ENCODE measurements at places on chromosomes 3 and 15.

GRCh38 chr3:46558184-46559043, 7.7 kb downstream of the LRRC2 start:
- peak; percentile 66 for DNase-seq

GRCh38 chr15:73873889-73874511, 636 bp downstream of the TBC1D21 start:
- peak; percentile 40 for DNase-seq

DNA sequence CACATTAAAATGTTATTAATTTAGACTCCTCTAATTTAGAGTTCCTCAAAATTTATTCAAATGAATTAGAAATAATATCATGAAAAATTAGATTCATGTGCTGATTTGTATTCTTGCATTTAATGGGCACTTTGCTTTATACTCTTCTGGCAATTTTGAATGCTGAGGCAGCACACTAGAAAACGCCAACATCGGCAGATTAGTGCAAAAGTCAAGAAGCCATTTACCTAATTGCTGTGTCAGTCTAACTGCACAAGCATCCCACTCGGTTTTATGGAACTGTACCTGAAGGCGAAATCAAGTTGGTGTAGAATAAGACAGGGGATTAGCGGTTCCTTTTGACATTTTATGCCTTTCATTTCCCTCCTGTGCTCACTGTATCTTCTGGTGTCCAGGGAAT, 382.0 kb downstream of the ROBO2 start:
- no peak for DNase-seq

- no peak for DNase-seq
Observed at GRCh38 chr3:9241956-9242355, 7.5 kb downstream of the SRGAP3 start.

GRCh38 chr3:193943200-193943599, 192.7 kb upstream of the HES1 start:
- DNase-seq: no peak

GRCh38 chr3:10581251-10581650, 75.9 kb upstream of the ATP2B2 start:
- DNase-seq: no peak

GRCh38 chr15:75065851-75066509, 42.6 kb downstream of the PPCDC start:
- no peak for DNase-seq

DNA sequence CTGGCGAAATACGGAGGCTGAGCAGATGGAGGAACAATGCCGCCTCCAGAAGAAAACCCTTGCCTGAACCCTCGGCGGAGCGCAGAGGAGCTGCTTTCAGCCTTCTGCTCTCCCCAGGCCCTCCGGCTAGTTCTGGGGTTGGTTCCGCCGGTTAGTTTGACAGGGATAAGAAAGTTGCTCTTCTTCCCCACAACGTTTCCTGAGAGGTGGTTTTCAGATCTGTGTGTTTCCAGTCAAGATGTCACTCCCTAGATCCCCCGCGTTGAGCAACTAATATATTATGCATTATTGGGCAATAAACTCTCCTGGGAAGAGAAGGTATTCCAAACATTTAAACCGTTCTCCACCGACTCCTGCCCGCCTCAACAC, 551 bp downstream of the NLGN1 start:
- DNase-seq: no peak

- no peak for DNase-seq
Observed at GRCh38 chr15:48896869-48897814, 19.2 kb downstream of the EID1 start.

GRCh38 chr15:77859491-77860060, 217.9 kb downstream of the TBC1D2B start:
- DNase-seq: no peak

- DNase-seq: no peak
Observed at GRCh38 chr15:50813089-50813488, 47.6 kb upstream of the SPPL2A start.

DNA sequence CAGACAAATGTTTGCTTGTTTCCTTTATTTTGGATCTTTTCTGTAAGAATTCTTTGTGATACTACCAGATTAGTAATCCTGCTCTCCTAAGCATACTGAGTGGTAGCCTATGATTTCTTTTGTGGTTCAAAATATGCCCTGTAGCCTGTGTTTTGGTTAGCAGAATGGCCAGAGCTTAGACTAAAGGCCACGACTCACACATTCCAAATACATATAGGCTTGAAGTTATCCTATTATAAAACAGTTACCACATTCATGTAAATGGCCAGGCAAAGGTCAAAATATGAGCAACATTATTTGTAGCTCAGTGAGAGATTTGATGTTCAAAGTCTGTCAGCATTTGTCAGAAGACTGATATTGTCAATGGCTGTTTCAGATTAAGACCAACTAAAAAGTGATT, 84.5 kb downstream of the MITF start:
- DNase-seq: no peak

DNA sequence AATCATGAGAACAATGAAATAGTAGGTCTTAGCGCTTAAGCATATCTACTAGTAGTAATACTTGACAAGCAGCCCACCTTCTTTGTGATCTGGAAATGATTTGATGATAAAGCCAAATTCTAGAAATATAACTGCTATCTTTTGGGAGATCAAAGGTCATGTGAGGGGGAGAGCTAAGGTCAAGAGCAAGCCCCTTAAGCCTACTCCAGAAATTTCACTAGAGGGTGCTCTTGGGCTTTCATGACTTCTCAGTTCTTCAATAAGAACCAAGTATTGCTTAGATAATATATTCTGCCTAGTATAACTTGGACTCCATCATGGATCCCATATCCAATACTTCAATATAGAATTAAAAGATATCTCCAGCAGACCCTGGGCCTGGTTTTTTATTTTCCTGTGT, 319.6 kb downstream of the ZBTB20 start:
- peak; percentile 10 for DNase-seq

GRCh38 chr3:38354588-38355330, 8.2 kb downstream of the XYLB start:
- DNase-seq: no peak

DNA sequence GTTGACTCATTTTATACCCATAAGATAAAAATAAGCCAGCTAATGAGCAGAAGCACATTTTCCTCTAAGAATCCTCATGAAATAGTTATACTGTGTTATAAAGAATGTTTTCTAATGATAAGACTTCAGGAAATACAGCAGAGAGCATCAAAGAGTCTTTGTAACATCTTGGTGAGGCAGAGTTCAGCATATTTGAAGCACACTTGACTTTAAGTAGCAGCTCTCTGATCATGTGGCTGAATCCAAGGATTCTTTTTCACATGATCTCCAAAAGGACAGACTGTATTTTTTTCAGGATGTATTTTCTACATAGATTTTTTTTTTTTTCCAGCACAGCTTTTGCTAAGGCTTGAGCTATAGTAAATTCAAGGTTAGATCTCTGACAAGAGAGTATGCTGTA, 195.1 kb downstream of the SI start:
- DNase-seq: no peak

DNA sequence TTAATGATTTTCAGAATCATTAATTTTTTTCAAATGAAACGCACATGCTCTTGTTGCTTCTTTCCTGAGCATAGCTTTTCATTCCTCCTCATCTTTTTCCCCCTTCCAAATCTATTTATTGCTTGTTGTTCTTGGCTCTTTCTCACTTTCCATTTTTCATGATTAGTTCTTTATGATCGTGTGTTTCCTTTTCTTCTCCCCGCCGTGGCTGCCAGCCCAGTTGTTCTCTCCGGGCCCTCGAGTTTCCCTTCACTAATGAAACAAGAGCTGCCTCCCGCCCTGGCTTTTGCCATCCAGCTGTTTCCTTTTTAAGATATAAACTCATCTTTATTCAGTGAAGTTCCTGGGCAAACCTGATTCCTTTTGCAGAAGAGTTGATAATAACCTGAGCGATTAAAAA, 170.2 kb upstream of the NR2F2 start:
- no peak for DNase-seq

GRCh38 chr3:160693191-160693590, 16.2 kb downstream of the ARL14 start:
- no peak for DNase-seq

DNA sequence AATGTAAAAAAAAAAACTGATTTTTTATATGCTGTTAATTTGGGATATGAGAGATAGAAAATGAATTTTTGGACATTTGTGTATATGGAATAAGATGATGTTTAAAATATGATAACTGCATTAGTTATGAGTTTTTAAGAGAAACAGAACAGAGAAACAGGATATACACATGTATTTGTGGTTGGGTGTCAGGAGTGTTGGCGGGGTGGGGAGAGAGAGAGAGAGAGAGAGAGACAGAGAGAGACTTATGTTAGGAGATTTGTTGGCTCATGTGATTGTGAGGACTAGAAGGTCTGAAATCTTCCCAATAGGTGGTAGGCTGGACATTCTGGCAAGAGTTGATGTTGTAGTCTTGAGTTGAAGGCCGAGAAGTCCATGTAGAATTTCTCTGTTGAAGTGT, 1121.6 kb upstream of the GBE1 start:
- DNase-seq: no peak

- DNase-seq: no peak
Observed at GRCh38 chr3:143301031-143301901, 181.7 kb downstream of the CHST2 start.

DNA sequence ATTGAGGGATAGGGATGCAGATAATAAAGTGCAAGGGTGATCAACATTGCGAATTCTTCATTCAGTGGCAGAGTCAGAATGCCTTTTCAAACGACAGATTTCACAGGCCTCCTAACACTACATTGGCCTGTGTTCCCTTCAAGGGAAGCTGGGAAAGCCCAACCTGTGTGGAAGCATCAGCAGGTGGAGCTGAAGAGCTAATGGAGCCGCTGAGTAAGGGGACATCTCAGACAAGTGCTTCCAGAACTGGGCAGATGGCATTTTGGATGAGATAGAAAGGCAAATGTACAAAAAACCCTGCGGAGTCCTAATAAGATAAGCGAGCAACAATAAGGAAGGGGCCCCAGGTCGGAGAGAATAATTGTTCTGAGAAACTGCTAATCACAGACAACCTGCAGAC, 8.5 kb upstream of the SLC24A5 start:
- no peak for DNase-seq

DNA sequence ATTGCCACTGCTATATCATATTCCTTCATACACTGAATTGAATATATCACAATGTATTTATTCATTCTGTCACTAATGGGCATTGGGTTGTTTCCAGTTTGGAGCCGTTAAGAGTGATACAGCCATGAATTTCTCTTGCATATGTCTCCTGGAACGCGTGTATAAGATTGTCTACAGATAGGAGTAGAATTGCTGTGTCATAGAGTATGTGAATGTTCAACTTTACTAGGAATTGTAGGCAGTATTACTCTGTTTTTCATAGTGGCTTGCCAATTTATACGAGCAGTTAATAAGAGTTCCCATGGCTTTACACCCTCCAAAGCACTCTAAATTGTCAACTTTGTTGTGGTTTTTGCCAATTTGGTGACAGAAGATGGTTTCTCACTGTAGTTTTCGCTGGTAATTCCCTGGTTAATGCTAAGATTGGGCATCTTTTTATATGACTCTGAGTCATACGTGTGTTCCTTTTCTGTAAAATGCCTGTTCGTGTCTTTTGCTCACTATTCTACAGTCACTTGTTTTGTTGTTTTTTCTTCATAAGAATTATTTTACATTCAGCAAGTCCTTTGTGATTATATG, 136.1 kb upstream of the LIPC start:
- DNase-seq: no peak

DNA sequence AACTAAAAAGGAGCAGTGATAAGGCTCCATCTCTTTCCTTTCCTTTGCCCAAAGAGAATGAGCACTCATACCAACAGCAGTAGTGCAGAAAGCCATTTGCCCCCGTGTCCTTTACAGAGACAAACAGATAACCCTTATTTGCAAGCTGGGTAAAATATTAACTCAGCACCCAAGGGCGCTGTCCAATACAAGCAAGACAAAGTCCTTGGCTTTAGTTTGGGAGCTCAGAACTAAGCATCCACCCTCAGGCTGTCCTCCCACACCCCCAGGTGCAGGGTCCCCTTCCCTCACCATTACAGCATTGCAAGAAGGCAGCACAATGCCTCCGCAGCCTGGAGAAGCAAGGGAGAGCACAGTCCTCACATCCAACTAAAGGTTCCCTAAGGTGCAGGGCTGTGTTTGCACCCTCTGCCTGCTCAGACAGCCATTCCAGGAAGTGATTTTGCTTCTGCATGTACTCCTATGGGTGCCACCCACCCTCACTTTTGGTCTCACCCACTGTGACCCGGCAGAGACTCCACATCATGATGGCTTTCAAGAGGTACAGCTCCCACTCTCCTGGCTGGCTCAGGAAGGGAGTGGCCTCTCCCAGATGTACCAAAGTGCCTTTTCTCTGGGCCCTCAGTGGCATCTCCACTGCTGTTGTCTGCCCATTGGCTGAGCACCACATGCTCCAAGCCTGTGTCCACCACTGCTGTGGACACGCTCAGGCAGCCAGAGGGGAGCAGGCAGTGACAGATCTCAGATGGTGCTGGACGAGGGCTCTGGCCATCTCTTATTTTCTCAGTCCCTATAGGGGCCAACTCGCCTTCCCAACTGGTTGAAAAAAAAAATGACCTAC, 34.1 kb upstream of the HES1 start:
- no peak for DNase-seq

GRCh38 chr3:161082063-161082462, 23.1 kb downstream of the B3GALNT1 start:
- no peak for DNase-seq

DNA sequence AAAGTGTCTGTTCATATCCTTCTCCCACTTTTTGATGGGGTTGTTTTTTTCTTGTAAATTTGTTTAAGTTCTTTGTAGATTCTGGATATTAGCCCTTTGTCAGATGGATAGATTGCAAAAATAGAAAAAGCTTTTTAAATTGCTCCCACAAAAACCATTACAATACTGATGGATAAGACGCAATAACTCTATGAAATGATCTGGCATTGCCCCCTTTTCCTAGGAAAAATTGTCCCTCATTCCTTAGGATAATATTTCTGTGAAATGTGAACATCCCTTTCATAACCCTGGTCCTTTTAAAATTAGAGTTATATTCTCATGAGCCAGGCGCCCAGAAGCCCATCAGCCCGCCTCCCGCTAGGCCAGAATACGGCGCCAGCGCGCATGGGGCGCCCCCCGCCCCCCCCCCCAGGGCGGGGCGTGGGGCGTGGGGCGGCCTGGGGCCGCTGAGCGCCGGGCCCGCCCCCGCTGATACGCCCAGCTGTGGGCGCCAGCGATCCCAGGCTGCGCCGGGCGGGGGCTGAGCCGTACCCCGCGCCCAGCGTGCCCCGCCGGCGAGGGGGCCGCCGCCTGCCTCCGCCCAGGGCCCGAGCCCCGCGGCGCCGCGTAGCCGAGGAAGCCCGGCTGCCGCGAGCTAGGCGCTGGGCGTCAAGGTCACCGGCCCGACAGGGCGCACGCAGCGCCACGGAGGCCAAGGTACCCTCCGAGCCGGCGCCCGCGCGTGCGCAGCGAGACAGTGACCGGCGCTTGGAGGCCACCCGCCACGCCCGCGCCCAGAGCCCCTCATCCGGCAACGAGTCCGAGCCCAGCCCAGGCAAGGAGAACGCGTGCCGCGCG, 11.1 kb upstream of the ROPN1B start:
- DNase-seq: no peak
